ENCODE measurements at places on chromosomes 13 and 19. TPM values are rescaled to one million over a fixed set of nuclear protein-coding genes. Genes with fewer than 3 reads are reported as not detected.

GRCh38 chr19:45660636-45661035 lies 7.4 kb upstream of the GIPR start:
- H3K27ac ChIP-seq = no peak overlapping the region
- H3K36me3 ChIP-seq = no peaks in the 10 kb centered on the region
- no peak overlapping the region for H3K4me3 ChIP-seq
- H3K27me3 ChIP-seq = peaks cover 3% of the 10 kb centered on the region

DNA sequence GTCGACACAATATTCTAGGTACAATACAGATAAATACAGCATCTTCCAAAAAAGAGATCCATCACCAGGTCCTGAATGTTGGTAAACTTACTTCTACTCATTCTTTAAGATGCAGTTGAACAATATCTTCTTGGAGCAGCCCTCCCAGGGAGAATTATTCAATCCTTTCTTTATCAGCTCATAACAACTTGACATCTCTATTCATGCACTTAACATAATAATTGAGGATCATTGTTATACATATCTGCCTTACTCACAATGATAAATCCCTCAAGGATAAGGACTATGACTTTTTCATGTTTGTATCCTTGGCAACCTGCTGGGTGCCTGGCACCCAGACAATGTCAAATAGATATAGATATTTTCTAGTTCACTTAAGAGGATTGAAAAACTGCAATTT lies 219.5 kb downstream of the POU4F1 start:
- no peak for DNase-seq
- no peak overlapping the region for H3K27ac ChIP-seq
- no peaks in the 10 kb centered on the region for H3K27me3 ChIP-seq
- no peak overlapping the region for H3K4me3 ChIP-seq
- H3K4me1 ChIP-seq = no peaks in the 10 kb centered on the region

GRCh38 chr19:53960886-53961285 lies 1.9 kb upstream of the CACNG8 start:
- H3K27ac ChIP-seq = no peak overlapping the region
- no peaks in the 10 kb centered on the region for H3K36me3 ChIP-seq
- no peak for DNase-seq
- no peak overlapping the region for H3K4me3 ChIP-seq
- peaks cover 52% of the 10 kb centered on the region for H3K27me3 ChIP-seq

DNA sequence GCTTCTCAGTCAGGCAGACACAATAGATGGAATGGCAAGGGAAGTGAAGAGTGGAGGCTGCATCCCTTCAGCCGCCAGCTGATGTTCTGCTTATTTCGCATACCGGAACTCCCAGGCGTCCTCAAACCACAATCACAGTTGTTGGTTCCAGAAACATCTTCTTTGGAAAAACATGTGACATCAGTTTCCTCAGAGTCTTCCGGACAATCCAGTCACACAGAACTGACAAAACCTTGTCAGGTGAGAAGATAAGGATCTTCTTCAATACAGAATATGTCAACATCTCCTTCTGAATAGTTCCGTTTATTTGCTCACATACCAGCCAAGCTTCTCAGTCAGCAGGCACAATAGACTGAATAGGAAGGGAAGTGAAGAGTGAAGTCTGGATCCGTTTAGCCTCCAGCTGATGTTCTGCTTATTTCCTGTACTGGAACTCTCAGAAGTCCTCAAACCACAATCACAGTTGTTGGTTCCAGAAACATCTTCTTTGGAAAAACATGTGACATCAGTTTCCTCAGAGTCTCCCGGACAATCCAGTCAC lies 45.1 kb upstream of the CEACAM21 start:
- no peak overlapping the region for H3K4me3 ChIP-seq
- no peaks in the 10 kb centered on the region for H3K36me3 ChIP-seq
- H3K27me3 ChIP-seq = no peaks in the 10 kb centered on the region
- peak; percentile 39 for DNase-seq
- H3K4me1 ChIP-seq = peaks cover 75% of the 10 kb centered on the region

The CBARP gene
- total RNA-seq = 2.2 TPM

The ZFP14 gene
- total RNA-seq = 2.1 TPM

The TUBA3C gene
- total RNA-seq = 0.75 TPM
